Stimulated activated naive CD4-positive, alpha-beta T cell treated with Interleukin-2 at 50 U/mL for 16 hours (primary cell): ENCODE measurements at places on chromosomes 11 and 22.

- DNase-seq = no peak
Measured at GRCh38 chr11:3747704-3748103, 49.6 kb downstream of the NUP98 start.

DNA sequence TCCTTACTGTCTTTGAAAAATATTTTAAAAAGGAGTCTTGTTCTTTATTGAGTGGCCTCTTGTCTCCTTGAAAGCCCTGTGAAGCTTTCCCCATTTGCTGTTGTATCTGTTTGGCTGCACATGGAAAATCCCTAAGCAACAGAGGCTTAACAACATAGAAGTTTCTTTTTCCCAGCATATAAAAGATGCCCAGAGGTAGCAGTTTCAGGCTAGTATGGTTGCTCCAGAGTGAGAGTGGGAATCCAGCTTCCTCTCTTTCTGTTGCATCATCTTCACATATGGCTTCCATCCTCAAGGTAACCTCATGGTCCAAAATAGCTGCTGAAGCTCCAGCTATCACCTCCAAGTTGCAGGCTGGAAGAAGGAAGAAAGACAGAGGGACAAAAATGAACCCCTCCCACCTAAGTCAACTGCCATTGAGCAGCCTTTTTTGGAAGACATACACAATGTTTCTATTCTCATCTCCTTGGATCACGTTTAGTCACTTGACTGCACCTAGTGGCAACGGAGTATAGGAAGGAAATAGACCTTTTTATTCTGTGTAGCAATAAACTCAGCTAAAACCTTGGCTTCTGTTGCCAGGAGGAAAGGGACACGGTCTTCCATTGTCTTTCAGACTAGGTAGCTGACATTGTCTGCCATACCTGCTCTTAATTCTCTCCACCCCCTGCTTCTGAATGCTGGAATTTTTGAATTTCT lies 5.3 kb downstream of the CSF2RB start:
- no peak for DNase-seq

GRCh38 chr22:38267086-38267485 lies 5.7 kb downstream of the TMEM184B start:
- peak; percentile 22 for DNase-seq

- no peak for DNase-seq
Measured at GRCh38 chr11:89521294-89521693, 30.1 kb upstream of the NOX4 start.
